ENCODE measurements at places on chromosomes 7 and 10.

GRCh38 chr7:91357901-91358300 lies 93.7 kb downstream of the FZD1 start:
- no peak for DNase-seq

- DNase-seq: no peak
Observed at GRCh38 chr10:72890086-72890485, 3.5 kb upstream of the OIT3 start.

- DNase-seq: no peak
Observed at GRCh38 chr7:22356701-22357310, at the start of gene RAPGEF5. Gene RAPGEF5, minus strand, starts transcription at chr7:22357154. Its CDS starts 94 bp downstream, at chr7:22357060.

GRCh38 chr10:93379731-93380575 lies 102.2 kb downstream of the MYOF start:
- no peak for DNase-seq

GRCh38 chr7:105985672-105986215 lies 22.7 kb downstream of the CDHR3 start:
- no peak for DNase-seq

DNA sequence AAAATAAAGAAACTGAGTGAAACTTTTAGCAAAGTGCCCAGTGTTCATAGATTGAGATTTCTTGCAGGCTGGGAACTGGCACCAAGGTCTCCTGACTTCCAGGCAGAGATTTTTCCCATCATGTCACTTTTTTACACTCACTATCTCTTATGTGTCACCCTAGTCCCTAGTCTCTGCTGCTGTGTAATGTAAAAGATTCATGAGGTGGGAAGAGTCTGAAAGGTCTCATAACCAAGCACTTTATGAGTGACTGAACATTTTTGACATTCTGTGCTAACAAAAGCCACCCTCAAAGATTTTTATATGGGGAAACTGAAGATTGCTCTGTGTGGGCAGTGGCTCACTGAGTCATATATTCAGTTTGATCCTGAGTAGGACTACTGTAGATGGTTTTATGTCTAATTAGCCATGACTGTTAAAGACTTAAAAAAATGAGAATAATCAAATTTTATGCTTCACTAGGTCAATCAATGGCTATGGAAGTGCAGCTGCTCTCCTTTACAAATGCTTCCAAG lies 900.3 kb upstream of the SORCS1 start:
- DNase-seq: no peak

- DNase-seq: no peak
Observed at GRCh38 chr7:158758586-158759244, 54.1 kb upstream of the NCAPG2 start.

DNA sequence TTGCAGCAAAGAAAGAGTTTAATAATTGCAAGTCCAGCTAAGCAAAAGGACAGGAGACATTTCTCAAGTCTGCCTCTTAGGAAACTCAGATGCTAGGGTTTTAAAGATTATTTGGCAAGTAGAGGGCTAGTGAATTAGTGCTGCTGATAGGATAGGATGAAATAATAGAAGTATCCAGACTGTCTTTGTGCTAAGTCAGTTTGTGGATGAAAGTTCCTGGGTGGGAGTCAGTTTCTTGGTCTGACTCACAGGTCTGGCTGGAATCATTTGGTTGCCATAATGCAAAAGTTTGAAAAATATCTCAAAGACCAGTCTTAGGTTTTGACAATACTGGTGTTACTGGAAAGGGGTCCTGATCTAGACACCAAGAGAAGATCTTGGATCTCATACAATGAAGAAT lies 42.6 kb upstream of the INHBA start:
- DNase-seq: no peak

DNA sequence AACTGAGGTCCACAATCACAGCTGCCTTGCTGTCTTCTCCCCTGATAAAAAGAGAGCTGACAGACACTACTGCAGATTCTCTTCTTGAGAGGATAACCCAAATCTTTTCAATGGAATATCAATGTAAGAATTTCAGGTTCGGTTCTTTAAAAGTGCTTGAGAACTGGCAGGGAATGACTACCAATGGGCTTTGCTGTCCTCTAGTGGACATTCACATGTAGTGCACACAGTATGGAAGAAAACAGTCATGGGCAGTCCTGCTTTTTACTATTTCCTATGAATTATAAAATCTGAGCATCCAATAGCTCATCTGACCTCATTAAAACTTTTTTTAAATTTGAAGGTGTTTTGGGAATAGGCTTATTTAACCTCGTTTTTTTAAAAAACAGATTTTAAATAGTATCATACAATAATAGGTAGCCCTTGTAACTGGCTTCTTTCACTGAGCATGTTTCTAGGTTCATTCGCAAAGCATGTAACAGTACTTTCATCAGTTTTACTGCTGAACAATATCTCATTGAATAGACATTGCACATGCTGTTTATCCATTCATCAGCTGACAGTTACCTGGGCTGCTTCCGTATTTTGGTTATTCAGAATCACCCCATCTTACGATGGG lies 18.3 kb downstream of the FZD9 start:
- DNase-seq: no peak

DNA sequence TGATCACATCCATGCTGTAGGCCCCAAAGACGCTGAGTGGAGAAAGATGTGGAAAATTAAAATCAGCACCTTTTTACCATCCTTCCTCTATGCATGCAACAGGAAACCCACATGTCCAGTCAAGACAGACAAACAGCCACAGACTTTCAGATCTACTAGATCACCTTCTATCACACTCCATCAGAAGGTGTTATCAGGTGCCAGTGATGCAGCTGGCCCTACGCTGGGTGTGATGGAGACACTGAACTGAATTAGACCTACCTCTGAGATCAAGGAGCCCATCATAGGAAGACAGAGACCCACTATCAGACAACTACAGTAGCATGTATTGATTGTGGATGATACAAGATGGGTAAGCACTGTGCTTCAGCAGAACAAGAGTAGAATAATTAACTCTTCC lies 15.5 kb downstream of the CYP3A4 start:
- DNase-seq: no peak

GRCh38 chr7:102094316-102094650 lies 192.4 kb upstream of the SH2B2 start:
- DNase-seq: no peak

GRCh38 chr7:14368285-14368684 lies 378.8 kb upstream of the ETV1 start:
- DNase-seq: no peak

DNA sequence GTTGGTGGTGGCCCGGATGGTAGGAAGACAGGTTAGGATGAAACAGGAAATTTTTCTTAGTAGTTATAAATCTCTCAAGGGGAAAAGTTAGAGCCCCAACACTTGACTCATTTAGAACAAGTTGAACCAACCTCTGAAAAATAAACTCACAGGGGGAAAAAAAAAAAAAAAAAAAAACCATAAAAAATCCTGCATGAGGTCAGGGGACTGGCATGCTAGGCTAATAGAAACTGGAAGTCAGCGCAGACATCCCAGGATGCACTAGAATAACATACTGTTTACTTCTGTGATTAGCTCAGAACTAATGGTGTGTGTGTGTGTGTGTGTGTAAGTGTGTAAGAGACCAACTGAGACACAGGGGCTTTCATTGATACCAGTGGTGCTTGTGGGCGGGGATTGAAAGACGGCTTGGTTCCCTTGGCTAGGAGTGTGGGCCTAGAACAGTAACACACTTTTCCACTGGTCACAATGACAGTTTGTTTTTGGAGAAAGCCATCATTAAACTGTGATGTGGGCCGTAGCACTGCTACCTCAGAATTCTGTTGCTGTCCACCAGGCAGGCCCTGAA lies 491.6 kb upstream of the GALNT17 start:
- no peak for DNase-seq

DNA sequence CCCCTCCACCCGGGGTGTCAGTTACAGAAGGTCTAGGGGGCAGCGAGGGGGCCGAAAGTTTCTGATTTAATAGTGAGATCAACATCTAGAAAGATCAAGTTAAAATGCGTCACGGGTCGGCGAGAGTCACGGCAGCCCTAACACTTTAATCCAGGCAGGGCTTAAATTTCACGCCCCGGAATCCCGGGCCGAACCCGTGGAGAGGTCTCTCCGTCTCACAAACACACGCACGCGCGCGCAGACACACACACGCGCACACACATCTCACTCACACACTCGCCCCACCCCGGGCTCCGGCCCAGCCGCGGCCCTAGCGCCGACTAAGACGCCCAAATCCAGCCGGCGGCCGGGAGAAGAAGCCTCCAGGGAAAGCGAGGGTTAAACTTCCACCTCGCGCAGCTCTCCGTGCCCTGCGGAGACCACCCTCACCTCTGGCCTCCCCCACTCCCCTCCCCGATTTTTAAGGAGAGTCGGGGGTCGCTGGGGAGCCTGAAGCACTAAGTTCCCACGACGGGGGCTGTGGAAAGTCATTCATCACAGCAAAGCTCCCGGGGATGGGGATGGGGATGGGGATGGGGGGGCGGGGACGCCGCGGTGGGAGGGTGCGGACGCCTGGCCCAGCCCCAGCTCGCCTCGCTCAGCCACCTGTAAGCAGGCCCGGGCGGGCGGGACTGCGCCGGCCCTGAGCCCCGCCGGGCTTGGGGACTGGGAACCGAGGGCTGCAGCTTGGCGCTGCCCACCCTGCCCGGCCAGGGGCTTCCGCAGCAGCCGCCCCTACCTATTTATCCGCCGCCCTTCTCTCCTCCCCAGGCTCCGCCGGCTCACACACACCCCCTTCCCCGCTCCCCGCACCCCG lies 1.6 kb downstream of the PDGFA start:
- DNase-seq: no peak

- no peak for DNase-seq
Observed at GRCh38 chr10:24951201-24952142, 934 bp downstream of the PRTFDC1 start.

GRCh38 chr10:105068497-105068896 lies 427.4 kb downstream of the SORCS3 start:
- no peak for DNase-seq

DNA sequence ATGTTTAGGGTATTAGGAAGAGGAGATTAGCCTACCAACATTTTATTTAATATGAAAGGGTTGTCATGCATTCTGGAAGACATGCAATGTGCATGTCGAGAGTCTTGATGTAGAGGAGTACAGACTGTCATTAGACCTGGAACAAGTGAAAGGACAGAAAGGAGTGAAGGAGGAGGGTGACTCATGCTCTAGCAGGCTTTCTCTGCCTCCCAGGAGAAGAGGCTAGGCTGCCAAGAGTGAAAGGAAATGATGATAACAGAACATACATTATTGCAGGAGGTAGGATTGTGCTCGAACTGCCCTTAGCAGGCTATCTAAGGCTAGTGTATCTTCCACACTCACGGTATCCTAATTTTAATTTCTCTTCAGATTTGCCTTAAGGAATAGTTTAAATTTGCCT lies 228.8 kb downstream of the EXOC4 start:
- no peak for DNase-seq

DNA sequence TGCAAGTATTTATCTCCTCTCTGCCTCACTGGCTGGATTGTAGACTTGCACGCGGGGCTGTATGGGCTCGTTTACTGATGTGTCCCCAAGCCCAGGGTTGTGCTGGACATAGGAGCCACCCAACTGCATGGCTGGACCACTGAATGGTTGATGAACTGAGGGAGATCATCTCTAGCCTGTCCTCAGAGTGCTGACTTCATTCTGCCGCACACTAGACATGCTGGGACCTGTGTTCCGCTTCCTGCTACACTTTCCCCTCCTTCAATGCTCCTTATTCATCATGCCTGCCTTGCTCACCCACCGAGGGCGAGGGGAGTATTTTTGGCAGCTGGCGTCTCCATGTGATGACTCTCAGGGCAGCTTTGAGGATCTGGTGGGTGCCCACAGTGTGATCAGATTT lies 440.2 kb downstream of the GLRX3 start:
- DNase-seq: no peak

DNA sequence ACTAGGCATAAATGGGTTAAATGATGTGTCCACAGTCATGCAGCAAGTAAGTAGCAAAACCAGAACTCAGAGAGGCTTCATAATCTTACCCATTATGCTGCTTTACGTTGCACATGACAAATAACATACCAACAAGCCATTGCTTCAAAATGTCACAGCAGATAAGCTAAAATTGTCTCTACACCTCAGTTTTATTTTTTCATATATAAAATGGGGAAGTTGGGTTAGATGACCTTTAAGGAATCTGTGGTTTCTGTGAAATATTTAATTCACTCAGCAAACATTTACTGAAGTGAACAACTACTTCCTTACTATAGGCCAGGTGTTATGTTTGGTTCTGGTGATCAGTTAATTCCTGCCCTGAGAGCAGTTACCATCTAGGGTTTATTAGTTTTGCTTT lies 2.2 kb upstream of the ASCC1 start:
- DNase-seq: no peak

- no peak for DNase-seq
Observed at GRCh38 chr7:128831994-128832879, 2.0 kb downstream of the FLNC start.
